Stimulated activated CD8-positive, alpha-beta memory T cell treated with anti-CD3 and anti-CD28 coated beads, Interleukin-4, amount 100 ng/mL, for 24 hours (primary cell): ENCODE measurements at places on chromosomes 5 and 9.

DNA sequence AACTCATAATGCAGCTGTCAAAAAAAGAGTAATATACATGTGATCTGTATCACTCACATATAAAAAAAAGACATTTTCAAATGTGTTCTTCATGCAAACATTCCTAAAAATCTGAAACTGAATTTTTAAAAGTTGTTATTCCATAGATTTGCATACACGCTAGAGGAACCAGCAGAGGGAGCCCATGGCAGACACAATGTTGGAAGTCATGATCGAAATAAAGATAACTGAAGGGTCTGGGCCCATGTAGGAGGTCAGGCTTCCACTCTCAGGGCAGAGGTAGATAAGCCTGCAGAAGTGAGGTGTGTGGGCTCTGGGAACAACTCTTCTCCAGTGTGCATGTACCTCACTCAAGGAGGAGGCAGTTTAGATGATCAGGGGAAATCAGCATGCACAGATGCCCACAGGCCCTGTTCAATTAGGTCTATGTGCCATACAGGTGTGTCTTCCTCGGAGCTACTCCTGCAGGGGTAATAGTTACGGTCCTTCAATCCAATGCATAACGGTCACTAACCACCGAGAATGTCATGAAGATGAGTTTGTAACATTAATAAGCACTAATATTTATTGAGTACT, 208.6 kb downstream of the EPB41L4A start:
- no peak for DNase-seq

DNA sequence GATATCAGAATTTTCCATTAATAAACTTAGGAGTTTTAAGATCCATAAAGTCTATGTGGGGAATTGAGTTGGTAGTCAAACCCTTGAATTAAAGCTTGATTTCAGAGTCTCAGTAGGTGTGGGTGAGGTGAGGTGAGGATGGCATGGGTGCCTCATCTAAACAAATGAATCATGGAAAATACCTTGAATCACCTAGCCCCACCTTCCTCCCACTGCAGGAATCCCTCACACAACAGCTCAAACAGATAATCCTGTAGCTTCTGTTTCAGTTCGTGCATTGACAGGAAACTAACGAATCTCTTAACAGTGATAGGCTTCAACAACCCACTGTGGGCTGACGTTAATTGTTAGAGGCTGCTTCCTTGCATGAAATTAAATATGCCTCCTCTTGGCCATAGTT, 185.0 kb downstream of the SREK1 start:
- no peak for DNase-seq

DNA sequence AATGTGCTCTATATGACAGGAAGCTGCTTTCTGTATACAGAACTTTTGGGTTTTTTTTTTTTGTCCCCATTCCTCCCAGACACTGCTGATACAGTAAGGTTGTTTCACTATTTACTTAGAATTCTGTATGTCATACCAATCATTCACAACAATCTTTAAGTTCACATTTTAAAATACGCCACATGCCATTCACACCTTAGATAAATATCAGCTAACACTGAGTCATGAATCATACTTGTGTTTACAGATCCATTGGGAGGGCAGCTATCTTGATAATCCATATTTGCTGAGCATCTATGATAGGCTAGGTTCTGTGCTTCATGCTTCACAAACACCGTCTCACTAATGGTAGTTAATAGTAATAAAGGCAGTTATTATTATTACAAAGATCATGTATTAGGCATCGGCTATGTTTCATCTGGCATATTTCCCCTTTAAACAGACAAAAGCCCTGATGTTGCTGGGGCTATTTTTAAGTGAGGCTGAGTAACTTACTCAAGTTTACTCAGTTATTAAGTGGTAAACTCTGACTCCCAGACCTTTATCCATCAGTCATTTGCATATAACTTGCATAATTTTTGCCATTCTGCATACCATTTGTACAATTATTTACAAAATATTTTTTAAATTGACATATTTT, 152.2 kb upstream of the HMHB1 start:
- no peak for DNase-seq

GRCh38 chr9:13948037-13948436, 365.9 kb downstream of the NFIB start:
- DNase-seq, result no peak

GRCh38 chr9:37905776-37906175, 1.8 kb upstream of the SLC25A51 start:
- DNase-seq, result no peak
